Activated T-helper 1 cell treated with anti-CD3 and anti-CD28 coated beads, Interleukin-2, amount 50 U/mL, for 16 hours (primary cell): ENCODE measurements at places on chromosomes 12 and 14.

DNA sequence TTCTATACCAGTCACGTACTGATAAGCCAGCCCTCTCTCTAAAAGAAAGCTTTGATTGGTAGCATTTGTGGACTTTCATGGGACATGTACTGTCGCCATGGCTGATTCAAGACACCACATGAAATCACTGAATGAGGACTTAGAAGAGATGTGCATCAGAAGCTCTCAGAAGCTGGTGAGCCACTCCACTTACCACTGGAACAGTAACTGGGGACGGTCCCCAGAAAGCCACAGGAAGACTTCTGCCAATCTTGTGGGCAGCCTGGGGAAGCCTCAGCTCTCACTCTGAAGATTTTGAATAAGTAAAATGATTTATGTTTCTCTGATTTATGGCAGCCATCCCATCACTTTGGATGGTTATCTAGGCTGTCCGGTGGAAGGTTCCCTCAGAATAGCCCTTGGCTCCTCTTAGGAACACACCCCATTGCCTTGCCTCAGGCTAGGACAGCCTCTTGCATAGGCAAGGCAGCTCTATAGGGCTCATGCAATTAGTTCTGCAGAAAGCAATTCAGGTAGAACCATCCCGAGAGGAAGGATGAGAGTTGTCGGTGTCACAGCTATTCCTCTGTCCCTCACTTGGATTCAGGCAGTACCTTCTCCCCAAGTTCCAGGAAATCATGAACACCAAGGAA, 9.8 kb downstream of the DHRS1 start:
- no peak for DNase-seq

DNA sequence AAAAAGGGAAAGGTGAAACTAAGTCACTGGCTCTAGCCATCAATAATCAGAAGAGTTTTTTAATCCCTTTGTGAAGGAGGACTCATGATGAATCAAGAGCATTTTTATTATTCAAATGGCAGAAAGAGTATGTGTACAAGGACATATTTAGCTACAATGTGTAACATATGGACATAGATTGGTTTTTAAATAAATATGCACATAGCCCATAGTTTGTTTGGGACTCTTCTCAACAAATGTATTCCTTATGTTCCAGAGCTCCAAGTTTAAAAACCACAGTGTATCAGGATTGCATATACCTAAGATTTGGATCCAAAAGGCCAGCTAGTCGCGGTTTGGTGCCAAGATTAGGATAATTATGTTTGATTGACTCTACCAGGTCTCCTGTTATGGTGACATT, 104.2 kb downstream of the C12orf50 start:
- no peak for DNase-seq

DNA sequence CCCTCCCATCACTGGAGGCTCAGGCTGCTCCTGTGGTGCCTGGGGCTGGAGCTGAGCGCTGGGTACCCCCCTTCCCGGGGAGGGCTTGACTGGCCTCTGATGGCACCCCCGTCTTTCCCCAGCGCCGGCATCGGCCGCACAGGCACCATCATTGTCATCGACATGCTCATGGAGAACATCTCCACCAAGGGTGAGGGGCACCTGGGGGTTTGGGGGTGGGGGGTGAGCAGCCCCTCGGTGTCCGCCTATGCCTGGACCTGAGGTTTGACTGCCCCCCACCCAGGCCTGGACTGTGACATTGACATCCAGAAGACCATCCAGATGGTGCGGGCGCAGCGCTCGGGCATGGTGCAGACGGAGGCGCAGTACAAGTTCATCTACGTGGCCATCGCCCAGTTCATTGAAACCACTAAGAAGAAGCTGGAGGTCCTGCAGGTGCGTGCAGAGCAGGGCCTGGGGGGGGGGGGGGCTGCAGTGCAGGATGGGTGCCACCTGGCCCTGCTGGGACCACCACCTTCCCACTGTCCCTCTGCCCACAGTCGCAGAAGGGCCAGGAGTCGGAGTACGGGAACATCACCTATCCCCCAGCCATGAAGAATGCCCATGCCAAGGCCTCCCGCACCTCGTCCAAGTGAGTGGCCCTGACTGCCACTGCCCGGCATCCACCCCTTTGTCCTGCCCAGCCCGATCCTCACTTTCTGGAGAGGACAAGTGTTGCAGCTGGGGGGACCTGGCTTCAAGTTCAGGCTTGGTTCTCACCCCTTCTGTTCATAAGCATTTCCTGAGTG, 8.8 kb downstream of the PTPN6 start:
- DNase-seq, result no peak

DNA sequence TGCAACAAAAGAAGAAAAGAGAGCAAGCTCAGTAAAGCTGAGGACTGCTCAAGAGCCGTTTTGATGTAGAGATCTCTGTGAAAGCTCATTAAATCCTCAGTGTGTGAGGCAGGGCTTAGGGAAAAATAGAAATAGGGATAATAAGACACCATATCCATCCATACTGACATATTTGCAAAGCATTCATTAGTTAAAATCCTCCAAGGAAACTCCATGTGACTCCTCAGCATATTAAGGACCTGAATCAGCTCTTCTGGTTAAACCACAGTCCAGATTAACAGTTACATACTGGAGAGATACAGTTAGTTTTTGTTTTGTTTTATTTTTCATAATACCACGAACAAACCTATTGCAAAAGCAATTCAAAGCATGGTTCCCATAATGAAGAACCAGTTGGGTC, 288.2 kb downstream of the PAWR start:
- no peak for DNase-seq

- no peak for DNase-seq
Measured at GRCh38 chr14:64993266-64993930, 6.7 kb downstream of the FNTB start.

GRCh38 chr12:117768860-117769259, 199.9 kb downstream of the KSR2 start:
- no peak for DNase-seq

- no peak for DNase-seq
Measured at GRCh38 chr14:90109858-90110257, 48.1 kb downstream of the KCNK13 start.

GRCh38 chr14:70425354-70425753, 8.5 kb upstream of the SYNJ2BP start:
- DNase-seq, result no peak

DNA sequence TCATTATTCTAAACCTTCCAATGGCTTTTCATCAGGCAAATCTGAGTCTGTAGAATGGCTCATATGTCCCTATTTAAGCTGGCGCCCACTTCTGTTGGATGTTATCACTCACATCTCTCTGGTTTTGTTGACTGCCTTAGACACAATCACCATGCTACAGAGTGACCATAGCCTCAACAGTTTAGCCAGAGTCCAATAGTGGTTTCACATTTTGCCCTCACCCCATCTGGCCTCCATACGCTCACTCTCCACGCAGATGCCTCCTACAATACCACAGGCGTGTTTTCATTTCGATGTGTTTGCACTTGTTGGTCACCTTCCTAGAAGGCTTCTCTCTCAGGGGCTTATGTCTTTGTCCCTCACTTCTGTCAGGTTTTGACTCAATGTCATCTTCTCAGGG, 3.4 kb downstream of the KLRB1 start:
- no peak for DNase-seq

DNA sequence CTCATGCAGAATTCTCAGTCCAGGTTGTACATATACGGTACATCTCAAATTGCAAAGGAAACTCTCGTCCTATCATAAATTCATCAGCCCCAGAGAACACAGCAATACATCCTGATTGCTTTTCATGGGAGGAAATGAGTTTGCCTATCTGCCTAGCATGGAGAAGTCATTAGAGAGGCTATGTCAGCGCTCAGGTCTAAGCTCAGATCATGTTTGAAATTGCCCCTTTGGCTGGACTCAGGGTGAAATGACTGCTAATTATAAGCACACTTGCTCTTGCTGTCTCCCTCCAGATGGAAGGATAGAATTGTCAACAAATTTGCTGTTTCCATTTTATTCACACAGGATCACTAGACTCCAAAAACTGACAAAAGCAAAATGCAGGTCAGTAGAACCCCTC, 178.4 kb downstream of the RIMBP2 start:
- DNase-seq, result no peak

DNA sequence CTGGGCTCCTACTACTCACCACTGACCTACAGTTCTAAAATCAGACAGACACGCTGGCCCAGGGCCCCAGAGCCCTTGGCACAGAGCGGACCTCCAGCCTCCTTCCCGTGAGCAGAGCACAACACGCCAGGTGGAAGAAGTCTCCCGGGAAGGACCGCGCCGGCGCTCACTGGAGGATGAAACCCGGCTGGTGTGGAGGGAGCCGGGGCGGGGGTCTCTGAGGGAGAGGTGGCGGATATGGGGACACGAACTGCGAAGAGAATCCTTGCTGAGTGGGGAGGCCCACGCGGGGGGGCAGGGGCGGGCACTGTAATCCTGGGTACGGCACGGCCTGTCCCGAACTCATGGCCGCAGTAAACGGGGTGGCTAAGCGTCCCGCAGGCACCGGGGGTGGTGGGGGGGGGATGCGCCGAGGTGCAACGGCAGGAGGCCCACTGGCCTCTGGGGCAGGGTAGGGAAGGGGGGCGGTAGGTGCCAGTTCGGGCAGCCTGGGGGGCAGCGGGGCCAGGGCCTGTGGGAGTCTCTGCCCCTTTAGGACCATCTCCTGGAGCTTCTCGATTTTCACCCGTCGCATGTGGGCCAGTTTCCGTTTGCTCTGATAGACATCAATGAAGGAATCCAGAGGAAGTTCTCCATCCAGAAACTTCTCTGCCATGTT, 28.8 kb downstream of the VPS37B start:
- no peak for DNase-seq

GRCh38 chr12:94768398-94769046, 118.2 kb upstream of the TMCC3 start:
- no peak for DNase-seq

DNA sequence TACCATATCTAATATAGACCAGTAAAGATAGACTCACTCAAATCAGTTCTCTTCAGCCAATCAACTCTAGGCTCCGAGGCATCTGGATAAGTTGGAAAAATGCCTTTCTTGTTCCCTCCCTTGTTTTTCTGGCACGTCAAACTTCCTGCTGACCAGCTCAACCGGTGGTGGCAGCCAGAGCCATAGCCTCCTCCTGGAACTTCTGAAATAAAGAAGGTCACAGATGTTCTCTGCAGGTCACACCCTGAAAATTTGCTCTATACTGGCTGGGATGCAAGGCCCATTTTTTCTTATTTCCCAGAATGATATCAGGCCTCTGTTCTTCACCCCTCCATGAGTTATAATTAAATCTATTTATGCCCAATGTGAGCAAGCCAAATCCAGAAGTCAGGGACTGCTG, 81.9 kb downstream of the BMP4 start:
- no peak for DNase-seq
